HT-29 (cell line): ENCODE measurements at places on chromosomes 3 and 15. TPM values are rescaled to one million over a fixed set of nuclear protein-coding genes. Genes with fewer than 3 reads are reported as not detected.

GRCh38 chr3:42490243-42490642, 12.2 kb upstream of the VIPR1 start:
- DNase-seq, result peak; percentile 91

BDH1 gene
- 51.5 and 71.2 TPM in 2 replicates for total RNA-seq

ST8SIA2 gene
- total RNA-seq, result not detected in 2 replicates

GRCh38 chr3:115789481-115789880, 166.2 kb downstream of the GAP43 start:
- no peak for DNase-seq

- no peak for DNase-seq
These were observed 16.9 kb upstream of the AGBL1 start for GRCh38 chr15:86062646-86063243.

- no peak for DNase-seq
These were observed 328.1 kb downstream of the LRTM1 start for GRCh38 chr3:54599716-54600115.

ATP10A gene
- not detected in 2 replicates for total RNA-seq

DNA sequence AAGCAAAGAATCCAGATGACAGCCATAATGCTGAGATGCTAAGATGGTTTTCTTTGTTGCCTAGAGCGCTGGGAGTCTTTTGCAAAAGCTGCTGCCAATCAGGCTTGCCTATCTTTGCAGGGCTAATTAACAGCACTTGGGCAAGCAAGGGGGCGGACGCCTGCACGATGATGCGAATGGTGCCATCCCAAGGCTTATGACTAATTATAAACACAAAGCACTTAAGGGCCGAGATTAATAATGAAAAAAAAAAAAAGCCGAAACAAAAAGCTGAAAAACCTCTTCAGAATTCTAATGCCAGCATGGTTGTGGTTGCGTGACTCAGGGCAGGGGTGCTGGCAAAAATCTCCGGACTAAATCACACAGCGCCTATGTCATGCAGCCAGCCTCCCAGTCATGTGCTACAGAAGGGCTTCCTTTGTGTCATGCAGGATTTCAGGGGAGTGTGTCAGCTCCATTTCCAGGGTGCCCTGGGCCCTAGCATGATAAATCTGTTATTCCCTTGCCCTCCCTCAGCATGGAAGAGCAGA, 185.0 kb upstream of the ANKRD28 start:
- DNase-seq, result no peak

DNA sequence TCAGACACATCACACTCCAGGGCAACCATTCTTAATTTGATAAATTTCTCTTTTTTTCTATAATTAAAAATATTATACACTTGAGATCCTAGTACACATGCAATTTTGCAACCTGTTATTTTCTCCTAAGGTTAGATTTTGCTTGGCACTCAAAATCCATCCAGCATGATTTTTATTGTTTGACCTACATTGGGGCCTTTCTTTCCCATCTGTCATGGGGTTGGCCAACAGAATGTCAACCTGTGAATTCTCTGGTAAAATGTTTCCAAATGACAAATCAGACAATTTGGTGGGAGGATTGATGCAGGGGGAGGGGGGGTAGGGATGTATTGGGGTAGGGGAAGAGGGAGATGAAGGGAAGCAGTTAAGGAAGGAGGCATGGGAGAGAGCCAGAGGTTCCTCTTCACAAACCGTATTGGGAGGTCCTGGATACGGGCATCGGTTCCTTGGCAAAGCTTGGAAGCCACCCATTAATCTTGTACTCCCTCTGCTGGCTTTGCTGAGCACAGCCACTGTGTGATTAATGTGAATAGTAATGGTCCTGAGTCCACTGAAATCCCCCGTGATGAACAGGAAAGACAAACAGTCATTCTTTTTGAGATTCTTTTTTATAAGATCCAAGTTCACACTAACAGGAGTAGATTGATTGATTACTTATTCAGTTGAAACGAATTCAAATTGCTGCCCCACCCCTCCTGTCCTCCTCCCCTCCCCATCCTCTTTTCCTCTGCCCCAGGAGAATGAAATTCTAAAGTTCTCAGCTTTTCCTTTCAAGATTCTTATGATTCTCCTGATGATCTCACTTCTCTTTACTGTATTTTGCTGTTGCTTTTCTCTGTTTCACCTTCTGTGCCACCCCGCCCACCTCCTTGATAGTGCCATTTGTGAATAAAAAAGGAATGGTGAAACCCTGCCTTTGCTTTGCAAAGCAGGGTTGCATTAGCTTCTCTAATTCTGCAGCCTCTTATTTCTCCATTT, 82.2 kb upstream of the SLC25A26 start:
- DNase-seq, result peak; percentile 76

DNA sequence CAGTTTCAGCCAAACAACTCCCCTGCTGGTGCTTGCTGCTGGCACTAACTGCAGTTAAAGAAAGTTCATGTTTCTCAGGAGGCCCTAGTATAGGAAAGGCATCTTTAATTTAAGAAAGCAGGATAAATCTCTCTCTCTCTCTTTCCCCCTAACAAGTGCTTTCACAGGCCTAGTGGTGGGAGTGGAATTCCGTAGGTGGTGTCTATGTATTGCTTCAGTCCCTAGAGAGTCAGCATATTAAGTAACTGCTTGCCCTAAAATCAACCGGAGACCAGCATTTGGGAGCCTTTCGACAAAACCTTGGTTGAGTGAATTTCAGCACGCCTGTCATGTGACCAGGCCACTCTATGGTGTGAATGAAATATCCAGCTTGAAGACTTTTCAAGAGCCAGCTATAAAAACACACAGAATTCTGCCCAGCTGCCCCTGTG, 169.2 kb upstream of the TGFBR2 start:
- no peak for DNase-seq

- DNase-seq, result no peak
These were observed 153.0 kb upstream of the WNT5A start for GRCh38 chr3:55639896-55640765.

DNA sequence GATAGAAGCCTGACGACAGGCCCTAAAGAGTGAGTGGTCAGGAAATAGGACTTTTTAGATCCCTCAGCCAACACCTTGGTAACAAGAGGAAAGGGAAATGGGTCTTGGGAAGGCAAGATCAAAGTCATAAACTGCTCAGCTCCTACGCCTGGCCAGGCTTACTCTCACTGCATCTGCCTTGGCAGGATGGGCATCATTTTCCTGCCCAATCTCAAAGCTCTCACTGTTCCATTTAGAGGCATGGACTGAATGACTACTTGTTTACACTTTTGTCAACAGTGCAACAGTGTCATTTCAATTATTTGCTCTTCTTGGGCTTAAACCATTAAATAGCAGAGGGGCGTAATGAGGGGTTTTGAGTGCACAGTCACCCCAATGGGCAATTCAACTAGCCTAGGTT, 808.7 kb downstream of the GRM7 start:
- no peak for DNase-seq

GRCh38 chr3:13549623-13550422, 898 bp downstream of the FBLN2 start:
- no peak for DNase-seq

- no peak for DNase-seq
These were observed 156.1 kb downstream of the DIPK2A start for GRCh38 chr3:144127700-144128099.

C3orf85 gene
- 0.46 TPM in 1 of 2 replicates, not detected in the other for total RNA-seq

GRCh38 chr3:111548756-111549155, 6.8 kb downstream of the CD96 start:
- DNase-seq, result no peak

DNA sequence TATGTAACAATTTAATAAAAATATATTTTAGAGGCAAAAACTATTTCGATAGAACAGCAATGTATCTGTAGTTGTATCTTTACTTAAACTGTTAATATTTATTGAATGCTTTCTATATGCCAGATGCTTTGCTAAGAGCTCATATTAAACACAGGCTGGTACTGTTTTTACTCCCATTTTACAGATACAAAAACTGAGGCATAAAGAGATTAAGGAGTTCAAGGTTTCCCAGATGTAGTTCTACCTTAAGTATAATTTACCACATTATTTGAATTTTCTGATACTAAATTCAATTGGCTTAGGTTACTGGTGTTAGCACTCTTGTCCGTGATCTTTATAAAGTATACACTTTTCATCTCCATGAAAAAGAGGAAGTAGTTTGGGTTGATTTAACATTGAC, 149.8 kb downstream of the ROBO2 start:
- no peak for DNase-seq

- DNase-seq, result no peak
These were observed 95.0 kb upstream of the HACD2 start for GRCh38 chr3:123679712-123680386.

PCSK6 gene
- 79.8 and 81.0 TPM in 2 replicates for total RNA-seq

SYNPR gene
- total RNA-seq, result not detected in 2 replicates

GRCh38 chr15:25716414-25717126, 146.6 kb downstream of the ATP10A start:
- DNase-seq, result no peak

GRAMD2A gene
- 0.03 and 0.29 TPM in 2 replicates for total RNA-seq
